ENCODE measurements at places on chromosomes 4 and X.

DNA sequence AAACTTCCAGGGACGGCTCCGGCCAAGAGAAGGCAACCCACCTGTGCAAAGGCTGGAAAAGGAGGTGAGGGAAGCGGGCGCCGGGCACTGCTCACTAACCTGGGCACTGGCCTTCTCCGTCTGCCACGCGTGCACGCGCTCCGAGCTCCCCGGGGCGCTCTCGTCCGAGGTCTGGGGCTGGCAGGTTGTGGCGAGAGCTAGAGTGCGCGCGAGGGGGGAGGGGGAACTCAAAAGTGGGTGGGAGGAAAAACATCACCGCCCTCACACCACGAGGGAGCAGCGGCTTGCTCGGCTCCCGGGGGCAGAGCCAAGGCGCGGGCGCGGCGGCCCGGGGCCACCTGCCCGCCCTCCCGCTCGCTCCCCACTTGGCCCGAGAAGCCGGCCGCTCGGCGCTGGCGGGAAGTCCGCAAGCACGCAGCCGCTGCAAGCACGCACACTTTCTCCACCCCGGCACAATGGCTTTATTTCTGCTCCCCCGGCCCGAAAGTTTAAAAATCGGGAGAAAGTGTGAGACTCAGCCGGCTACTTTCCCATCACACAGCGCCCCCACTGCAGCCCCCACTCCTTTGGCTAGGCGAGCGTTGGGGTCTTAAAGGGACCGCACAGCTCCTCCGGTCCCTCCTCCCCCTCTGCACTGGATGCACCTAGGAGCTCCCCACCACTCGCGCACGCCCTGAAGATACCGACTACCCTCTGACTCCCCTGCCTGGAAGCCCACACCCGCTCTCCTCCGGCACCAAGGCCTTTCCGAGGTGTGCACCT, at the start of gene CHRDL1:
Gene CHRDL1, minus strand, starts transcription at position 173 of the 762 bp plus-strand sequence. CDS start 3,636 bp downstream, outside the sequence.
- DNase-seq, result no peak

DNA sequence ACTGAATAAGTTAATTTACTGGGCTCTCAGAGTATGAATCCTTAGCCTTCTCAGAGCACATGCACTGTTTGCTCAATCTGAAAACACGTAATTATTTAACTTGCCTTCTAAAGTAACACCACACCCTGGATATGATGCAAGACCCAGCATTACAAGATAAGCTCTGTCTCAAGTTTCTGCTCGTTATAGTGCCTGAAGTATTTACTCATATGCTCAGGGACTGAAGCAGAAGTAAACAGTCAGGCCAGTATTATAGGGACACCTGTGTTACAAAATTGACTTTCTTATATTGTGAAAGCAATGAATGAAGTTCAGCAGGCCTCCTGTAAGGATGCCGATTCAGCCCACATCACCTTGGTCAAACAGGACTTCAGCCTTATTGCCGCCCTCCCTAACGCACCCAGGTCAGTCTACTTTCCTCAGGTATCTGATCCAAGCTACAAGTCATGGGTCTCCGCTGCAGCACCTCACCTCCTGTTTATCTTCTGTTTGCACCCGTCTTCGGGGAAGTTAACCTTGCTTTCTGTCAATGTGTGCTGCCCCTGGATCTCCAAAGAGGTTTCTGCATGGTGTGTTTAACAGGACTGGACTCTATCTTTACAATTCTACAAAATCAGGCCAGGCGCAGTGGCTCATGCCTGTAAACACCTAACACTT, 42.8 kb upstream of the KLF3 start:
- DNase-seq, result no peak

- DNase-seq, result no peak
These were observed 193.3 kb upstream of the FAM9B start for GRCh38 chrX:9227276-9227675.

DNA sequence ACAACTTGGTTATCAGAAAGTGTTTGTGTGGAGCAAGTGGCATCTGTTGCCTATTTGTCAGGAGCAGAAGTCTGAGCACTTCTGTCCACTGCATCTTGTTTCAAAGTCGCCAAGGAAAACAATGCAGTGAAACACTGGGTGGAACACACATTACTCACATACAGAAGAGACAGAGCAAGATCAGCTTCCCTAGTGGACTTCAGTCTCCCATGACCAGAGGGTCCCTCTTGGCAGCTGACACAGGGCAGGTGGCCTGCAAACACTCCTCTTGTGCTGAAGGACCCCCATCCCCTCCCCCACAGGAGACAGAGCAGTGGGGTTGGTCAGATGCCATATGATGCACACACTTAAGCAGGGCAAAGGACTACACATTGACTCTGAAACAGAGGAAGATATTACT, 3.6 kb upstream of the BBS12 start:
- no peak for DNase-seq

GRCh38 chr4:103429283-103429682, 231.1 kb upstream of the CENPE start:
- DNase-seq, result no peak

- DNase-seq, result no peak
These were observed 90.4 kb downstream of the PHOX2B start for GRCh38 chr4:41658163-41658562.

- no peak for DNase-seq
These were observed 969.3 kb upstream of the FTHL17 start for GRCh38 chrX:32041181-32041580.

DNA sequence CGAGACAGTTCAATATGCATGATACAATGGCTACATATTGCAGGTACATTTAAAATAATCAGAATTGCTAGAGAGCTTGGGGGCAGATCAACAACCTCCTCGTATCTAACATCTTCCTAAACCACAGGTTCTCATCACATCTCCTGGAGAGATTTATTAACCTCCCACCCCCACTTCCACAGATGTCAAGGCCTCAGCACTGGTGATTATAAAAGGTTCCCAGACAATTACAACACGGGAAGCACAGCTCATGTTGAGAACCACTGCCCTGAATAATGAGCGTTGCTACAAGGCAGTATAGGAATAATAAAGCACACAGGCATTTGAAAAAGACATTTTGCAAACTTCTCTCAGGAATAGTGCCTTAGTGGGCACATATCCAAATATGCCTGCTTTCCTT, 42.8 kb downstream of the ELOVL6 start:
- DNase-seq, result no peak

- DNase-seq, result no peak
These were observed 581.6 kb upstream of the DIAPH2 start for GRCh38 chrX:96102997-96103396.

DNA sequence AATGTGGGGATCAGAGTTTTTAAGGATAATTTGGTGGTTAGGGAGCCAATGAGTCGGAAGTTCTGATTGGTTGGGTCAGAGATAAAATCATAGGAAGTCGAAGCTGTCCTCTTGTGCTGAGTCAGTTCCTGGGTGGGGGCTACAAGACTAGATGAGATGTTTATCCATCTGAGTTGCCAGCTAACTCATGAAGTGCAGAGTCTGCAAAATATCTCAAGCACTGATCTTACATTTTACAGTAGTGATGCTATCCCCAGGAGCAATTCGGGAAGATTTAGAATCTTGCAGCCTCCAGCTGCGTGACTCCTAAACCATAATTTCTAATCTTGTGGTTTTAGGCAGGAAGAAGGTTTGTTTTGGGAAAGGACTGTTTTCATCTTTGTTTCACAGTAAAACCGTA, 565.8 kb upstream of the SPANXN1 start:
- DNase-seq, result no peak

- DNase-seq, result no peak
These were observed 38.7 kb downstream of the RAI2 start for GRCh38 chrX:17822351-17822750.
